Amygdala (tissue), 56 donors: ENCODE measurements at places on chromosomes 1 and 21.

DNA sequence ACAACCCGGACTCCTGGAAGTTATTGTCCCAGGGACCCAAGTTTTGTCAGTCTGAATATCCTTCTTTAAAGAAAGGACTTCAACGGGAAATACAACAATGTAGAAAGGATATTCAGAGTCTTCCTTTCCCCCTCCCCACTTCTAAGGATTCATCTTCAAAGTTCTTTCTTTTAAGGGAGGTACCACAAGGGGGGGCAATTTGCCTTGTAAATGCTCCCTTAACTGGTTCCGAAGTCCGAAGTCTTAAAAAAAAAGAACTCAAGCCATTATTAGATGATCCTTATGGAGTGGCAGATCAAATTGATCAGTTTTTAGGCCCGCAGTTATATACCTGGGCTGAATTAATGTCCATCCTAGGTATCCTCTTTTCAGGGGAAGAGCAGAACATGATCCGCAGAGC, 47.0 kb downstream of the SERINC2 start:
- DNase-seq = no peak

- DNase-seq = no peak
Observed at GRCh38 chr1:43388613-43389012, 987 bp downstream of the MED8 start.

- no peak for DNase-seq
Observed at GRCh38 chr21:27674041-27674615, 707.2 kb upstream of the ADAMTS5 start.

DNA sequence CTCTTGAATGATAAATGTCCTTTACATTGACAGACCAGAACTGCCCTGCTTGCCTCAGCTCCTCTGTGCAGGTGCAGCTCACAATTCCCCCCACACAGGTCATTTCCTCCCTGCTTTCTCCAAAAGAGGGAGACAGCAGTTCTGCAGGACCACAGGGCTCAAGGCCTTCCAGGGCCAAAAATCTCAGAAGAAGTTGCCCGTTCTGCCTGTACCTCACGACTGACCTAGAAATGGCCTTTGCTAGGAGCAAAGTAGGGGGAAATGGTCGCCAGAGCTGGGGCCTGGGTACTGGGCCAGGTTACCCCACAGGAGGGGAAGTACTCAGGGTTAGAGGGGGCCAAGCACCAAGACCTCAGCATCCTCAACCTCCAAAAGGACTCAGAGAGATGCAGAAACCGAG, 11.1 kb downstream of the RNU1-2 start:
- no peak for DNase-seq

DNA sequence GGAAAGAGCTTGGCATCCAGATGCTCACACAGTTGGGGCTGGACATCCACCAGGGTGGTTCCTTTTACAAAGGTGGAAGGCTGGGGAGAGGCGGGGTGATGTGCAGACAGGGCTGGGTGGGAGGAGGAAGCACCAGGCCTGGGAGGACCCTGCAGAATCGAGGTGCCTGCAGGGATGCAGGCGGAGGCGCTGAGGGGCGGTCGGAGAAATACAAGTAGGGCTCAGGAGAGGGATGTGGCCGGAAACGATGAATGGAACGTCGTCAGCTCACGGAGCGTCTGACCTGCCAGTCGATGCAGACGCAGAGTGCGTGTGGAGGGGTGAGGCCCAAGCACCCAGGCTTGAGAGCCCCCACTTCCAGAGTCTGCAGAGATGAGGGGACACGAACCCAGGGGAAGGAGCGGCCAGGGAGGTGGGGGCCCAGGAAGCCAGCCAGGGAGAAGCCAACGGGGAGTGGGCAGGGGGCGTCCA, 63.4 kb downstream of the TRIM11 start:
- DNase-seq = no peak

GRCh38 chr1:17404034-17404684, 32.2 kb downstream of the PADI6 start:
- DNase-seq = no peak

DNA sequence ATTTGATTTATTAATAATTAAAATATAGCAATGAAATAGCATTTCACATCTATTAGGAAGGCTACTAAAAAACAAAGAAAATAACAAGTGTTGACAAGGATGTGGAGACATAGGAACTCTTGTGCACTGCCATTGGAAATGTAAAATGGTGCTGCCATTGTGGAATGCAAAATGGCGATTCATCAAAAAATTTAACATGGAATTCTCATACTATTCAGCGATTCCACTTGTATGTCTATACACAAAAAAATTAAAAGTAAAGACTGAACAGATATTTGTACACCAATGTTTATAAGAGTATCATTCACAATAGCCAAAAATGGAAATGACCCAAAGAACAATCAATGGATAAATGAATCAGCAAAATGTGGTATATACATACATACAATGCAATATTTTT, 101.3 kb upstream of the S1PR1 start:
- no peak for DNase-seq

DNA sequence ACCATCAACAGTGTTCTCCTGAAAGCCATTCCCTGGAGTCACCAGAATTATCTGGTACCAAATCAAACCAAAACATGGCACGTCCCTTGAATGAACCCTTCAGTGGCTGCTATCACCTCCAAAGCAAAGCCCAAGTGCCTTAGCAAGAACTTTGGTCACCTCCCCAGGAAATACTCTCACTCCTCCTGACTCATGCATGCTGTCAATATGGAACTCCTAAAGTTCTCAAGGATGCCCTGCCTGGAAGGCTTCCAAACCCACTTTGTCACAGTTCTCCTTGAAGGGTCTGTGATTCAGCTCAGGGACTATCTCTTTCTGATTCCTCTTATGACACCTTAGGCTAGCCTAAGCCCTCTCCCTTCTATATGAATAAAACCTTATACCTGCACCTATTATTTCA, 146.1 kb upstream of the RUNX1 start:
- no peak for DNase-seq

DNA sequence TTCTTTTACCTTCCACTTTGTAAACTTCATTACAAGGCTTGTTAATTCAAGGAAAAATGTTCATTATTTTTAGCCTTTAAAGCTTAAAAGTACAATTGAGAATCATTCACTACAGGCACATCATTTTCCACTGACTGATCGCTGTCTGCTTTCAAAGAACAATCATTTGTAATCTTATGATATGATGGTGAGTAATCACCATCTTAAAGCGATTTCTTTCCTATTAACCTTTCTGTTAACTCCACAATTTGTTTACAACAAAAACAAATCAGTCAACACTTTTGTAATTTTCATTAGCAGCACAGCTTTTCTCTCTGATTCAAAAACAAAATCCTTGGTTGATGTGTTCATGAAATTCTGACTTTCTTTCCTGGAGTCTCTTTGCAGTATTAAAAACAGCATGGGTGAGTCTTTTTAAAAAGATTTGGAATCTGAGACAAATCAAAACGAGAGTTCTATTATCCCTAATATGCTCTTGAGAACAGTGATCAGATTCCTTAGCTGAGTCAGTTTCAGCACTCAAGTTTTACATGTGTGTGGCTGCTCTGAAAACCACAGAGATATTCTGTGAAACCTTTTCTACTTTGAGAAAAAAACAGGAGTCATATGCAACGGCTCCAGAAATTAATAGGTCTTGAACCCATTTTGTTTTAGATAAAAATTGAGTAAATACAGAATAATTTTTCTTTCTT, 145.8 kb upstream of the TMPRSS15 start:
- no peak for DNase-seq

DNA sequence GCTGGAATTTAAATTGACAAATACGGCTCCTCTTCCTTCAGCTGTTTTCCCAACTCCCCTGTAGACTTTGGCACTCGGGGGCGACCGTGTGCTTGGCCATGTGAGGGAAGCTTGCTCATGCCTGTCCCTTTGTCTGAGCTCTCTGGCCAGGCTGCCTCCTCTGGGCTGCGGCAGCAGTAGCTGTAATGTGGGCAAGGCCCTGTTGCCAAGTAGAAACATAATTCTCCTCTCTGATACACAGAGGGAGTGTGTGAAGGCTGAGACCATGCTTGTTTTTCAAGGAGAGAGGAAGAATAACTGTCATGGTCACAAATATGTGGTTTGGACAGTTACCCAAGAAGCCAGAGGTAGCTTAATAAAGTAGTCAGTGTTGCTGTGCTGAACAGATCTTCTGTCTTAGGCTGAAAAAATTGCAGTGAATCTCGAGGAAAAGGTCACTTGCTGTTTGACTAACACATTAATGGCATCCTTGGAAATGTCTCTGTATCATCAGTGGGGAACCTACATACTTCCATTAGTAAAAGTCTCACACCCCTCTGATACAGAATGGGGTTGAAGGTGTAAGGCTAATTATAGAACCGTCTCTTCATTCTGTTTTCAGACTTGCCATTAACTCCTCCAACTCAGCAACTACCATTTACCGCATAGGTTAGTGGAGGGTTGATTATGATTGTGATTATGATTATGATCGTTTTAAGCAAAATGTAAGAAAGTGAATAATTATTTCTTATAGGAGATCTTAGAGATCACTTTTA, 94.6 kb downstream of the TGFB2 start:
- DNase-seq = no peak

- DNase-seq = no peak
Observed at GRCh38 chr1:10608690-10609089, 133.9 kb downstream of the PEX14 start.

DNA sequence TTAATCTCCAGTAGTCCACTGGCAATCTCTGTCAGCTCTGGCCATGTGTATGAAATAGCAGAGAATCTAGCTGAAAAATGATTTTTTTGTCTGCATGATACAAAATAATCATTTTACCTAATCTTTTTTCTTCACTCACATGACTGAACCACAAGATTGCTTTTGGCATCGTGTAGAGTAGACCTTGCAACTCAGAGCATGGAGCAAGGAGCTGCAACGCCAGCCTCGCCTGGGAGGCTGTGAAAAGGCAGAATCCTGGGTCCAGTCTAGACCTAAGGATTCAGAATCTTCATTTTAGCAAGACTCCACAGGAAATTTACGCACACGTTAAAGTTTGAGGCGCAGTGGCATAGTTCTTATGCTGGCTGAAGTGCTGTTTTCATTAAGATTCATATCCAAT, 40.2 kb downstream of the TOMM20 start:
- no peak for DNase-seq

GRCh38 chr1:221530791-221531190, 211.1 kb downstream of the DUSP10 start:
- DNase-seq = no peak

GRCh38 chr1:237269938-237270337, 228.0 kb downstream of the RYR2 start:
- DNase-seq = no peak

DNA sequence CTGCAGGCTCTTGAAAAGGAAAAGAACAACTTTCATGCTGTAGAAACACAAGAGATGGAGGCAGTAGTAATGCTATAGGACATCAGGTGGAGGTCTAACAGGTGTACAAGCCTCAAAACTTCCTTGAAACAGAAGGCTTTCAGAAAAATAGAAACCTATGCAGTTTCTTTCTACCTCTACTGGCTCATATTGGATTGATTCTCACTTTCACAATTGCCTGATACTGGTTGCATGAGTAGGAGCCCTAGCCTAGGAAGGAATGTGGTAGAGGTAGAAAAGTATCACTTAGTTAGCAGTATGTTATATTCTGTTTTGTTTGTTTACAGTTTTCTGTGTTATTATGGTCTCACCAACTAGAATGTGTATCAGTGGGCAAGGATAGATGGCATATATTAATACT, 175.4 kb upstream of the GORAB start:
- no peak for DNase-seq

GRCh38 chr1:213623862-213624261, 363.9 kb upstream of the PROX1 start:
- DNase-seq = no peak

DNA sequence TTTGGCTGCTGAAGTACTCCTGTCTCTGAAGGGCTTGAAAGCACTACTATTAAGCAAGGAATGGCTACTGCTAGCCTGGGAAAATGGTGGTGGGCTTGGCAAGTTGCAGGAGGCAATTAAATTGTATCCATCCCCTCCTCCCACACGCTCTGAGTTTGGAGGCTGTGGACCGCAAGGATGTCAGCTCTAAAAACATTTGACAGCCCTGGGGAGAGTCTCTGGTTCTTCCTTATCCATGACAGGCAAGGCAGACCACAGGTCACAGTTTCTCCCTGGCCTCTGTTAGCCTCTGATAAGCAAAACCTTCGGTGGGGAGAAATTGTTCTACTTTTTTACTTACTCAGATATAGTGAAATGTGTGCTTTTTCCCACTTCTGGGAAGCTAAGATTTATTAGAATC, 46.6 kb downstream of the S1PR1 start:
- no peak for DNase-seq

DNA sequence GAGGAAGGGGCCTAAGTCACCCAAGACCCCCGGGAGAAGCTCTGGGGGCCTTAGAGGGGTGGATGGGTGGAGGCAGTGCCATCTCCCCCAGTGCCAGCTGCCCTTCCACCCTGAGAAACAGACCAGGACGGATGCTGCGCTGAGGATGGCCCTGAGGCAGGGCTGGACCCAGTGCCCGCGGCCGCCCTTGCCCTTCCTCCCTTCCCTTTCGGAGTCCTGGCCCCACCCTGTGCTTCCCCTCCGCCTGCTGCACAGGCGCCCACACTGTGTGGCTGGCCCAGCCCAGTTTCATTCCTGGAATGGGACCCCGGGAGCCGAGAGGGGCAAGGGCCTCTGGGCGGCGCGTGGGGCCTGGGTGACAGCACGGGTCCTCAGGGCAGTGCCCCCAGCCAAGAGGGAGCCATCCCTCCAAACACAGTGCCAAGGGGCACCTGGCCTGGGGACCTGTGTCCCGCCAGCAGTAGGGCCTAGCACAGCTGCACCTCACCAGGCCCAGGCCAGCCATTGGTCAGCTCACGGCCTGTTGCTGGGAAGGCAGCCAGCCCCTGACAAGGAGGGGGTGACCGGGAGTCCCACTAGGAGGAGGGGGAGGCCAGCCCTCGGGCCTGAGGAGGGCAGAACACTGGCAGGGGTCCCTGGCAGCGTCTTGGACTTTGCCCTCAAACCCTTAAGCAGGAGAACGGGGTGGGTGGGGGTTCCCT, 13.4 kb upstream of the SKI start:
- DNase-seq = no peak

DNA sequence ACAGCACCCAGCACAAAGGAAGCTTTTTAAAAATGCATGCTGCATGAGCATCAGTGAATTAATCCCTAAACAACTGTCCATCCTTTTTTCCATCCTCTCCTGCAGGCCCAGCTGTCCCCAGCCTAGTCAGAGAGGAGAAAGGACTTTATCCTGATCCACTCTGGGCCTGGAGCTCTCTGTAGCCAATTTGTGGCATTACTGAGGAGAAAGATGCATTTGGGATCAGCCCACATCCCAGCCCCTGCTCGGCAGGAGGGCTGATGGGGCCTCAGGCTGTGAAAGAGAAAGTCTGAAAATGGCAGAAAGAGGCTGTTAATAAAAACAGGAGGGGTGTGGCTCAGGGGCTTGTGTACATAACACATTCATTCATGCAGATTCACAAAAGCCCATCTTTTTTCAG, 37.5 kb upstream of the ATP2B4 start:
- DNase-seq = no peak

DNA sequence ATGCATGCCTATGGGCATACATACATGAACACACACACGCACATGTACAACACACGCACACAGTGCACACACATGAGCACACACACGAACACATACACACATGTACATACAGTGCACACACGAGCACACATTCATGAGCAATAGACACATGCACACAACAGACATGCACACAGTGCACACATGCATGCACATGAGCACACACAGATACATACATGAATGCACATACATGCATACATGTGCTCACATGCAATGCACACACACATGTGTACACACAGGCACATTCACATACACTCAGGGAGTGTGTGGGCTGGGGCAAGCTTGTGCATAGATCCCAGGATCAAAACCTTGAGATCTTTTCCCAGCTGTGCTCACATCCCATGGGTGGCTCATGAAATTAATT, 18.9 kb downstream of the CRYAA start:
- no peak for DNase-seq

GRCh38 chr1:63545780-63546179, 22.5 kb downstream of the EFCAB7 start:
- DNase-seq = no peak

- no peak for DNase-seq
Observed at GRCh38 chr1:16189003-16189402, 23.4 kb downstream of the ARHGEF19 start.
